ENCODE measurements at places on chromosomes 5 and 9.

DNA sequence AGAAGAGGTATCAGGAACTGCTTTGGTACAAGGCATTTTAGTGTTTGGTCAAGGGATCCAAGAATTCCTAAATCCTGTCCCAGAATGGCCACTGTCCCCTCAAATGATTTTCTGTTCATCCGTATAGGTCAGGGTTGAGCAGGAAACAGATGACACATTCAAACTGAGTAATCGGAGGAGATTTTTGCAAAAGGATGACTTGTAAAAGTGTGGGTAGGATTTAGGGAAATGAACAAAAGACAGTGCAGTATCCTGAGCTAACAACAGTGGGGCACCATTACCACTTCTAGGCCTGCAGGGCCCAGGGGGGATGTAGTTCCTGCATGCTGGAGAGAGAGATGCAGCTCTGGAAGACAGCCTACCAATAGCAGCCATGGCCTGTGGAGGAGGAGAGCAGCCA is 290.1 kb downstream of the ZSWIM6 start:
- DNase-seq = no peak

GRCh38 chr9:75462866-75463265 is 374.6 kb downstream of the OSTF1 start:
- DNase-seq = no peak

DNA sequence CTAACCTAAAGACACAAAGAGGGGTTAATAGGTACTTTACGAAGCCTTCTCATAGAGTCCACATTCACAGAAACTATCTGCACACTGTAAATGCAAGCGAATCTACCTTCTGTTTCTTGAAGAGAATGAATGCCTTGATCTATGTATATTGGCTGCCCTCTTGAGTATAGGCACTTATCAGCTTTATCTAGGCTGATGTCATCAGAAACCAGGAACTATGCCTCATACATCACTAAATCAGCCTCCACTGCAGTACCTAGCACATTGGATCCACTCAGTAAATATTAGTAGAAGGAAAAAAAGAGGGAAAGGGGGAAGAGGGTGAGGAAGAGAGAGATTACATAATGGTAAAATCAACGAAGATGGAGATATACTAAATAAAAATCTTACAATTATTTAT is 477.1 kb downstream of the CAAP1 start:
- DNase-seq = no peak

GRCh38 chr9:91033270-91033669 is 231.7 kb downstream of the SYK start:
- DNase-seq = no peak

DNA sequence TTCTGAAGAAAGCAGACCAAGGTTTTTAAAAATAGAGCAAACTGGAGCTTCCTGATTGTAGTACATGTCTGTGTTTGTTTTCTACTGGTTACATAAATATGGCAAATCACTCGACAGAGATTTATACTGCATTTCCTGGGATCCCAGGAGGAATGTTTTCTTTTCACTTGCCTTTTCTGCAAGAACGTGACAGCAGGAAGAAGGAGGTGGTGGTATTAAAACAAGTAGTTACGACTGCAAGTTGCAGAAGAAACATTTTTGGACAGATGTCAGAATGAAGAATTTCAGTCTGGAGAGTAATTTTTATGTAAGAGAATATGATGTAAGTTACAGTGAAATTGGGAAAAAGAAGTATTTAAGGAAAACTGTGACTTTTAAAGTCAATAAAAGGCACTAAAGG is 253.7 kb upstream of the NFIL3 start:
- DNase-seq = no peak
